ENCODE measurements at places on chromosomes 16 and 17. TPM values are rescaled to one million over a fixed set of nuclear protein-coding genes. Genes with fewer than 3 reads are reported as not detected.
A peak's percentile ranks its signal among the peaks of the same experiment; 100 is the strongest.

DNA sequence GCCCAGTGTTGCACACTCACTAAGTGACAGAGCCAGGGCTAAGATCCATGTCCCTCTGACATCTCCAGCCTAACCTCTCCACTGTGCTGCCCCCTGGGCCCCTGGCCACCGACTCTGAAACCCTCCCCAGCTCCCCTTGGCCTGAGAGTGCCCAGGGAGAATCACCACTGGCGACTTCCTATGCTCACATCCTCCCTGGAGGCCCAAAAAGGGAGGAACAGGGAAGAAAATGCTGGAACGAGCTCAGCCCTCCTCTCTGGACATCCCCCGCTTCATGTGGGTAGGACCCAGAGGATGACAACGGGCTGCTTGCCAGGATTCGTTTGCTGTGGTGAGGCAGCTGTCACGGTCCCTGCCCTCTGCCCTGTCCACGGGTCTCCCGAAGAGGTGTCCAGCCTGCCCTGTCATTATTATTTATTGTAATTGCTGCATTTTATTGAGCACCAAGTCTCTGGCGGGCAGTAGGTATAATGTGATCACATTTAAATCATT lies 153.5 kb upstream of the RPL38 start:
- no peak for DNase-seq

GRCh38 chr16:66480265-66481080 lies 53.4 kb downstream of the BEAN1 start:
- no peak for DNase-seq

DNA sequence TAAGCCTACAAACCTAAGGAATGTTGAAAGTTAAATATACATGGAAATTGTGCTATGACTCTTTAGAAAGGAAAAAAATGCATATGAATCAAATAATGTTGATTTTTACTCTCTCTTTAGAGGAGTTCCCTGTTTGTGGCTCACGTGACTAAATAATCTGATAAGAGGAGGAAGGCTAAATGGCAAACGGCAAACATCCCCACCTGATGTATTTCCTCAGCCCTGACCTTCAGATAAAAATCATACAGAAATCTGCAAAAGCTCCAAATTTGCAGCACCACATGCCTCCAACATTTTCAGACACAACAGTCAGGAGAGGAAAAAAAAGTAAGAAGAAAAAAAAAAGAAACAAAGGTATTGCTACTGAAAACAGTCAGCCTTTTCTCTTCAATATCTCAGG lies 423.0 kb upstream of the PSMD7 start:
- no peak for DNase-seq

GRCh38 chr16:30351586-30352419 lies 3.3 kb downstream of the CD2BP2 start:
- peak; percentile 96 for DNase-seq

The SMPD3 gene
- total RNA-seq = 0.32 TPM

Measured in adrenal gland (tissue), 19 donors.